ENCODE measurements at places on chromosomes 4 and X. TPM values are rescaled to one million over a fixed set of nuclear protein-coding genes. Genes with fewer than 3 reads are reported as not detected.

GRCh38 chr4:4968161-4968725 is 51.0 kb downstream of the CYTL1 start:
- DNase-seq, result no peak

- DNase-seq, result no peak
These were observed 125.4 kb upstream of the EOLA2 start for GRCh38 chrX:150063674-150064073.

DNA sequence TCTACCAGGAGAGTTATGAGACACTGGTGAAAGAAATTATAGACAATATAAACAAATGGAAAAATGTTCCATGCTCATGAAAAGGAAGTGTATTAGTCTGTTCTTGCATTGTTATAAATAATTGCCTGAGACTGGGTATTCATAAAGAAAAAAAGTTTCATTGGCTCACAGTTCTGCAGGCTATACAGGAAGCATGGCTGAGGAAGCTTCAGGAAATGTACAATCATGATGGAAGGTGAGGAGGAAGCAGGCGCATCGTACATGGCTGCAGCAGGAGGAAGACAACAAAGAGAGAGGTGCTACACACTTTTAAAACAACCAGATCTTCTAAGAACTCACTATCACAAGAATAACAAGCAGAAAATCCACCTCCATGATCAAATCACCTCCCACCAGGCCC is 184.3 kb downstream of the NPNT start:
- DNase-seq, result no peak

GRCh38 chrX:135396566-135396965 is 25.2 kb upstream of the SMIM10L2A start:
- no peak for DNase-seq

GRCh38 chrX:100685284-100685996 is 41.4 kb downstream of the SRPX2 start:
- no peak for DNase-seq

GRCh38 chr4:108060164-108060563 is 70.5 kb downstream of the HADH start:
- DNase-seq, result no peak

DNA sequence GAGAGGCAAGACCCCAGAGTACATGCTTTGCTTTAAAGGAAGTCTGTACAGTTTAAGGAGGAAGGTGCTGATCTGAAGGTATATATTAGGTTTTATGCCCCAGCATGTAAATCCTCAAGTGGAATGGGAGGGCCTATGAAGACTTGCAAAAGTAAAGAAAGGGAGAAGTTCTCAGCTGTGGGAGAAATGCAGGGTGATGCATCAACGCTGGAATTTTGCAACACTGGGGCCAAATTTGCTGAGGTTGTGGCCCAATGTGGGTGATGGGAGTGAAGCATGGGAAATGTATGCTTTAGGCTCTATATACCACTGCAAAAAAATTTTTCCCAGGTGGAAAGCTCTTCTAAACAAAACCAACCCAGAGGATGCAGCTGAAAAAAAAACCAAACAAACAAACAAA is 33.8 kb upstream of the GPR174 start:
- no peak for DNase-seq

- no peak for DNase-seq
These were observed 557.0 kb upstream of the GNPDA2 start for GRCh38 chr4:45283352-45283751.

The ADRA2C gene
- total RNA-seq, result 6.9 TPM

The SATL1 gene
- not detected for total RNA-seq

The ARHGAP36 gene
- total RNA-seq, result not detected

Data from Right ventricle myocardium inferior (tissue), 1 donor.